Immature natural killer cell (primary cell): ENCODE measurements at places on chromosomes 3 and 15.
A peak's percentile ranks its signal among the peaks of the same experiment; 100 is the strongest.

DNA sequence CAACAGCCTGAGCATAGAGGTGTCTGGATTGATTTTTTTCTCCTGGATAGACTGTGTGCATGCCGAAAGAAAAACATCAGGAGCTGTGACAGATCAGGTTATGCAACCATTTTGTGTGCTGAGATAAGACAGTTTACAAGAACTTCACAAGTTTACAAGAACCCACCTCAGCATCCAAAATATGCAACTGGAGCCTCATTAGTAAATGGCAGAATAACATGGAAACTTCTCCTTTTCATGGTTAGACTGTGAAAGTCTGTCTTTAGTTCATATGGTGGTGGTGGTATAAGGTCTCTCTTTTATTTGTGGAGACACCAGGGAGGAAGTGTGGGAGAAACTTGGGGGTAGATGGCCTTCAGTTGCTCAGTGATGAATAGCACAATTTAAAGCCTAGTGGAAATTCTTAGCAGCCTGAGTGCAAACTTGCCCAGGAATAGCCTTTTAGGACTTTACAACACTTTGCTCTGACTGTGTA lies 3.7 kb upstream of the ZNF609 start:
- no peak for DNase-seq
- peaks cover 13% of the 10 kb centered on the region for H3K36me3 ChIP-seq
- no peak overlapping the region for H3K4me3 ChIP-seq
- peaks cover 19% of the 10 kb centered on the region for H3K4me1 ChIP-seq
- peaks cover 11% of the 10 kb centered on the region for H3K27me3 ChIP-seq

DNA sequence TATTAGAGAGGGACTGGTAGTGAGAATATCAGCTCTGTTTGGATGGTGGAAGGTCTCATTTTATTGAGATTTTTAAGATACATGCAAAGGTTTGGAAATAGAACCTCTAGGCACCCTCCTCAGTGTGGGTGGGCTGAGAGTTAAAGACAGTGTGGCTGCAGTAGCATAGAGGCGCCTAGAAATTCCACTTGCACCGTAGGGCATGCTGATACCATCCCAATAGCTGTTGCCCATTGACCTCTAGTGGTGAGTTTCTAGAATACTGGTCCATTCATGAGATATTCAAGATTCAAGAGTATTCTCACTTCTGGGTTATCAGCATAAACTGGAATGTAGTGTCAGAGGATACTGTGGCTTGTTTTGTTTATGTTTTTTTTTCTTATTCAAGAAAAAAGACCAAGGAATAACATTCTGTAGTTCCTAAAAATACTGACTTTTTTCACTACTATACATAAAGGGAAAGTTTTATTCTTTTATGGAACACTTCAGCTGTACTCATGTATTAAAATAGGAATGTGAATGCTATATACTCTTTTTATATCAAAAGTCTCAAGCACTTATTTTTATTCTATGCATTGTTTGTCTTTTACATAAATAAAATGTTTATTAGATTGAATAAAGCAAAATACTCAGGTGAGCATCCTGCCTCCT lies 87.2 kb downstream of the TGFBR2 start:
- DNase-seq = peak; percentile 58
- no peaks in the 10 kb centered on the region for H3K27me3 ChIP-seq
- H3K4me3 ChIP-seq = no peak overlapping the region
- H3K27ac ChIP-seq = peak overlapping the region; percentile 78

DNA sequence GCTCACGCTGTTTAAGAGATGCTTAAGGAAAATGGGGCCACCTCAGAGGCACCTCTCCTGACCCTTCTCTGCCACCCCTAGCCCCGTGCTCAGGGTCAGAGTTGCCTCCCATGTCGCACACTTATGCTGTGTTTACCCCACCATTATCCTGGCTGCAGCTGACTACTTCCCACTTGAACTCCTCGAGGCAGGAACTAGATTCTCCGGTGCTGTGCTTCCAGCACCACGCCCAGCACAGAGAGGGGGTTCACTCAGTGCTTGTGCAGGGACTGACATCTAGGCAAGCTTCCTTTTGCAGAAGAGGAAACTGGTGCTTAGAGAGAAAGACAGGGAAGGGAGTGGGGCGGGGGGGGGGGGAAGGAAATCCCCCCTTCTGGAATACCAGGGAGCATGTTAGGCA lies 340.1 kb downstream of the RORA start:
- H3K36me3 ChIP-seq = no peaks in the 10 kb centered on the region
- H3K27me3 ChIP-seq = peaks cover 4% of the 10 kb centered on the region
- H3K27ac ChIP-seq = no peak overlapping the region
- H3K4me1 ChIP-seq = peaks cover 12% of the 10 kb centered on the region
- no peak for DNase-seq
- H3K4me3 ChIP-seq = no peak overlapping the region

GRCh38 chr3:172716476-172716875 lies 5.6 kb upstream of the NCEH1 start:
- no peak overlapping the region for H3K27ac ChIP-seq
- no peak for DNase-seq
- H3K4me1 ChIP-seq = no peaks in the 10 kb centered on the region
- peaks cover 4% of the 10 kb centered on the region for H3K36me3 ChIP-seq
- peaks cover 1% of the 10 kb centered on the region for H3K27me3 ChIP-seq

- no peaks in the 10 kb centered on the region for H3K27me3 ChIP-seq
- no peak overlapping the region for H3K4me3 ChIP-seq
- H3K27ac ChIP-seq = no peak overlapping the region
- no peaks in the 10 kb centered on the region for H3K4me1 ChIP-seq
- DNase-seq = no peak
- no peaks in the 10 kb centered on the region for H3K36me3 ChIP-seq
Measured at GRCh38 chr3:77195766-77196545, 156.1 kb downstream of the ROBO2 start.

GRCh38 chr3:184543843-184544512 lies 17.6 kb upstream of the EPHB3 start:
- peaks cover 6% of the 10 kb centered on the region for H3K4me1 ChIP-seq
- no peaks in the 10 kb centered on the region for H3K36me3 ChIP-seq
- no peak overlapping the region for H3K27ac ChIP-seq
